NCI-H526 treated with DMSO at 0.1 percent for 48 hours (cell line): ENCODE measurements at places on chromosomes 7 and 10.

DNA sequence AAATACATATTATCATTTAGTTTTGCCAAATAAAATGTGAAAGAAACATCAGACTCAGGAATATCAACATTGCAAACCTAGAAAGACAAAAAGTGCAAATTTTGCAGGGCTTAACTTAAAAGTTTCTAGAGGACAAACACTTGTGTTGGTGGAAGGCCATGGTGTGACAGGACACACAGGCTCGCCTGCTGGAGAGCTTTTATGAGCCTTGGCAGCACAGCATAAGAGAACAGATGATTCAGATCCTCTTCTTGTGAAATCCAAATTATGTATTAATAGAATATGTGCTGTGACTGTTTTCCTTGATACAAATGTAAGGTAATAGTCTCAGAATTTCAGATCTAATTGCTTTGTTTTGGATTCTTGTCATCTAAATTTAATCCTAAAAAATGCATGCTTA is 72.9 kb upstream of the ABCB5 start:
- no peak for DNase-seq

DNA sequence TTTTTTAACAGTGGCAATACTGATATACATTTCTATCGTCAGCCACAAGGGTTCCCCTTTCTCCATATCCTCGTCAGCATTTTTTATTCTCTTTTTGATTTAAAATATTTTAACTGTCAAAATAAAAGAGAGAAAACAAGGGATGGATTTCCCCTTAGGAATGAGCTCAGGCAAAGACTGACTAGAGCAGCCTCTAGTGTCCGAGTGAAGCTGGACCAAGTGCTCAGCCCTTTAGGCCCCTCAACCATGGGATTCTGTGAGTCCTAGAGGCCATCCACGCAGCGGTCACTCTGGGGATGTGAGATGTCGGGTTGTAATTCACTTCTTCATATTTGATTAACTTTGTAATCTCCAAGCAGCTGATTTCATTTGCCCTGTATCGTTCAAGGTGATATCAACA is 137.4 kb upstream of the RNF32 start:
- DNase-seq = no peak

GRCh38 chr10:128697437-128697836 is 571.2 kb upstream of the MKI67 start:
- DNase-seq = no peak

- DNase-seq = no peak
These were observed 100.5 kb downstream of the GLRX3 start for GRCh38 chr10:130236711-130237110.

- DNase-seq = no peak
These were observed 81.7 kb downstream of the RNF216 start for GRCh38 chr7:5699467-5700384.

DNA sequence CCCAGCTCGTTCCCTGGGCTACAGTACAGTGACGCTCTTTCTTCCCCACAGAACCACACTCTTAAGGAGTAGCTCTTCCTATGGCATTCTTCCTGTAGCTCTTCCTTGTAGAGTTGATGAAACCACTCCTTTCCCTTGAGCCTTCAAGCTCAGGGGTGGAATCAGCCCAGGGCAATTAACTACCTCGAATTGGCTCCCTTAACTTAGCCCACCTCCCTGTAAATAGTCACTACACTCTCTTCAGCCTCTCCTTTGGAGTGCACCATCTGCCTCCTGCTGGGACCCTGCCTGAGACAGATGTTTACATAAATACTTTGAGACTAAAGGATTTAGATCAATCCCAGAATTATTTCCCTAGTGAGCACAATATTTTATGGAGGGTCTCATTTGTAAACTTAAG is 537.8 kb upstream of the AUTS2 start:
- DNase-seq = no peak

- no peak for DNase-seq
These were observed 22.0 kb upstream of the ELFN1 start for GRCh38 chr7:1647961-1648672.

GRCh38 chr10:101778781-101779543 is 3.0 kb upstream of the FGF8 start:
- DNase-seq = peak; percentile 37

- no peak for DNase-seq
These were observed 57.5 kb downstream of the LCOR start for GRCh38 chr10:96889415-96890171.

- no peak for DNase-seq
These were observed 420.5 kb upstream of the FOXK1 start for GRCh38 chr7:4261601-4261960.

DNA sequence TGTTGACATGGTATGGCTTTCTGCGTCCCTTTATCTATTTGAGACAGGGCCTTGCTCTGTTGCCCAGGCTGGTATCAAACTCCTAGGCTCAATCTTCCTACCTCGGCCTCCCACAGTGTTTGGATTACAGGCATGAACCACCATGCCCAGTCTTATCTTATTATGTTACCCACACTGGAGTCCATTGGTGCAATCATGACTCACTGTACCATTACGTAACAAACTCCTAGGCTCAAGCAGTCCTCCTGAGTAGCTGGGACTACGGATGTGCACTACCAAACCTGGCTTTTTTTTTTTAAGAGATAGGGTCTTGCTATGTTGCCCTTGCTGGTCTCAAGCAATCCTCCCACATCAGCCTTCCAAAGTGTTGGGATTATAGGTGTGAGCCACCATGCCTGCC is 66.7 kb downstream of the CCDC3 start:
- no peak for DNase-seq

DNA sequence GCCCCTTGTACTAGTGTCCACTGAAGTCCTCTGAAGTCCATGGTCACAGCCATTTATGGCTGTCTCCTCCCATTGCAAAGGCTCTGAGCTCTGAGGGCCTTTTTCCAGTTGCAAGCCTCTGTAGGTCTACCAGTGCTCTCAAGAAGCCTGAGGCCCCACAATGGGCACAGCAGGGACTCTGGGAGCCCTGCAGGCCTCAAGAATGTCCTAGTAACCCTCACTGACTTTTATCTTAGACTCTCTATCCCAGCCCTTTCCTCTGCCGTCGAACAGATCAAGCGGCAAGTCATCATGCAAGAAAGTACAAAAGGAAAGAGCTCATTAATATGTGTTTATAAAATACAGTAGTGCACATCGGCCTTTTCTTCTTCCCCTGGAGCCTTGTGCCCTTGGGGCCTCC is 23.4 kb downstream of the VWA2 start:
- no peak for DNase-seq

DNA sequence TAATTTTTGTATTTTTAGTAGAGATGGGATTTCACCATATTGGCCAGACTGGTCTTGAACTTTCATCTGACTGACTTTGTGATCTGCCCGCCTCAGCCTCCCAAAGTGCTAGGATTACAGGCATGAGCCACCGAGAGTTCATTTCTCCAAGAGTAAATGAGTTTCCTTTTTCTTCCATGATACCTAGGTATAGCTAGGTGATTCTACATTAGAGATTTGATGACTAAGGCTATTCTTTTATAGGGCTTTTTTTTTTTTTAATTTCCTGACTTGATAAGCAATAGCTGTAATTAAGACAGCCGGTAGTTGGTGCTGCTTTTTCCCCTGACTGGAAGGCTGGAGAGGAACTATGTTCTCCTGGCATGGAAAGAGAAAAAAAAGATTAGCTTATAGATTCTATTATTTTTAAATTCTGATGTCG is 3.3 kb downstream of the PTPN12 start:
- no peak for DNase-seq

DNA sequence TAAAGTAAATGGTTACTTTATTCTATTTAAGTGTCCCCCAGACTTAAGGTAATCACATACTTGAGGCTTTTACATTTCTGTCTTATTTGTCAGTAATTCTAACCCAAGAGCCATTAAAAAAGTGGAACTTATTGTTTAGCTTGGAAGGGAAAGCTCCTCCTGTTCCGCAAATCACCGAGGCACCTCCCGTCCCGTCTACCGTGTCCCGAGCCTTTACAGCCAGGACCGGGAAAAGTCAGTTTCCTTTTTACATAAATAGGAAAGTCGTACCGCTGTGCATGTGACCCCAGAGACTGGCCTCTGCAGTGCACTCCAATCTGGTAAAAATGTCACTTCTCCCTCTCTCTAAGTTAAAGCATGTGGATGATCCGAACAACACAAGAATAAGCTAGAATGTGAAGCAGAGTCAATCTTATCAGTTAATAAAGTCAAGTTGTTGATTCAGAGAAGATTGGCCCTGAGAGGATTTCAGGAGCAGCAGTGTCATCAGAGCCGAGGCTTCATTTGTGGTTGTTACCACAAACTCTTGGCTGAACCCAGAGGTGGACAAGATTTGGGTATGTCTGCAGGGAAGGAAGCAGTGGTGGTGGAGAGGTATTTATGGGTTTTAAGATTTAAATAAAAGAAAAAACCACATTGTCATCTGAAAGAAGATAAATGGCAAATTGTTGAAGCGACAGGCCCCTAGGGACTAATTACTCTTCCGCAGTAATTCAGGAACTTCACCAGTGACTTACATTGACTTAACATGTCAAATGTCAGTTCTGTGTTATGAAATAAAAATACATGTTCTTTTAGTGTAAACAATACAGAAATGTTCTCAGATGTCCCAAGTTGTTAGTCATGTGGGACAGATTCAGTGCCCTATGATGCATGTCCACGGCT is 316.6 kb upstream of the ZNF32 start:
- no peak for DNase-seq

DNA sequence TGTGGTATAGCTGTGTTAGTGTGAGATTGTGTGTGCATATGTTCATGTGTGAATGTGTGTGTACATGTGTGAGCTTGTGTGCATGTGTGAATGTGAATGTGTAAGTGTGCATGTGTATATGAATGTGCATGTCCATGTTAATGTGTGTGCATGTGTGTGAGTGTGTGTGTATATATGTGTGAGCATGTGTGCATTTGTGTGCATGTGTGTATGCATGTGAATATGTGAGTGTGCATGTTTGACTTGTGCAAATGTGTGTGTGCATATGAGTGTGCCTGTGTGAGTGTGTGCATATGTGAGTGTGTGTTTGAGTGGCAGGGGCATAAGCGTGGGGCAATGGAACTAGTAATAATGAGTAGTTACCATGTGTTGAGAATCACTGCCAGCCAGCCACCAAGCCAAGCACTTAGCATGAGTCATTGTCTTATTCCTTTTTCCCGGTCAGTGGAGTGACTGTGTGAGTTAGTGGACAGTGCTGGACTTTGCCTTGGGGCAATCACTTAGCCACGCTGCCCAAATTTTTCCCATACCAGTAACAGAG is 46.3 kb upstream of the SHH start:
- DNase-seq = no peak

- DNase-seq = no peak
These were observed 201.4 kb downstream of the HECW1 start for GRCh38 chr7:43313628-43314378.

- peak; percentile 5 for DNase-seq
These were observed 578.6 kb upstream of the FOXK1 start for GRCh38 chr7:4103352-4104091.

DNA sequence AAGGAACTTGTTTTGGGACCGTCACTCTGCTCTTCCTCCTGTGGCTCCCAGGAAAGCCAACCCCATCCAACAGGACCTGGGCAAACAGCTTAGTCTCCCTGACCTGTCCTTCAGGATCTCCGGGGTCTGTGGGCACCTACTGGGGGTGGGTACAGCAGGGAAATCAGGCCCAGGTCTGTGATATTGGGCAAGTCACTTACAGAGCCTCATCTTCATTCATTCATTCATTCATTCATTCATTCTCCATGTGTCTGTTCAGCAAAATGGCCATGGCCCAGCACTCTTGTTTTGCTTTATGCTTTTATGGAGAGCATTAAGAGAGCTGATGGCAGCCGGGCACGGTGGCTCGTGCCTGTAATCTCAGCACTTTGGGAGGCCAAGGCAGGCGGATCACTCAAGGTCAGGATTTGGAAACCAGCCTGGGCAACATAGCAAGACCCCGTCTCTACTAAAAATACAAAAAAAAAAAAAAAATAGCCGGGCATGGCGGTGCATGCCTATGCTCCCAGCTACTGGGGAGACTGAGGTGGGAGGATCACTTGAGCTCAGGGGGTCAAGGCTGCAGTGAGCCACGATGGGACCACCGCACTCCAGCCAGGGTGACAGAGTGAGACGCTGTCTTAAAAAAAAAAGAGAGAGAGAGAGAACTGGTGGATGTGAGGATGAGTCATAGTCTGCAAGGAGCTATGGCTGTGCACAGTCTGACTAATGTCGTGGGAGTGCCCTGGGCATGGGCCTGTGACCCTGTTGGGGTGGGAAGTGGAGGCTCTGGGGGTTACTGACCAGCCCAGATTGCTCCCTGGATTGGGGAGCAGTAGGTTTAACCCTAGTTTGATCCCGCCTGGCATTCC is 54.3 kb downstream of the CLIP2 start:
- DNase-seq = no peak

DNA sequence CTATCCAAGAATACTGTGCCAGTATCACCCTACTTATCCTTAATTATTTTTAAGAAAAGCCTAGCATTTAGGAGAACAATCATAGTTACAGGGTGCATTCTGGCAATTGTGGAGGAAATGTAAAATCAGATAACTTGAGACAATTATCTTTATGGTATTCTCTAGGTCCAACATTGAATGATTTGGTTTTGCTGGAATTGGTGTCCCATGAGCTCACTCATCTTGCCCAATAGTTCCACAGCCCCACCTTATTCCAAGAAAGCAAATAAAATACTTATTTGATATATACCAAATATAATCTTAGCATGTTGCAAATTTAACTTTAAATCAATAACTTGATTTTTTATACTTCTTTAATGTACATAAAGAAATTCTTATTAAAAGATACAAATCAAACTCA is 65.3 kb downstream of the DGKB start:
- DNase-seq = no peak

GRCh38 chr7:26639111-26639510 is 225.3 kb downstream of the SKAP2 start:
- DNase-seq = no peak

DNA sequence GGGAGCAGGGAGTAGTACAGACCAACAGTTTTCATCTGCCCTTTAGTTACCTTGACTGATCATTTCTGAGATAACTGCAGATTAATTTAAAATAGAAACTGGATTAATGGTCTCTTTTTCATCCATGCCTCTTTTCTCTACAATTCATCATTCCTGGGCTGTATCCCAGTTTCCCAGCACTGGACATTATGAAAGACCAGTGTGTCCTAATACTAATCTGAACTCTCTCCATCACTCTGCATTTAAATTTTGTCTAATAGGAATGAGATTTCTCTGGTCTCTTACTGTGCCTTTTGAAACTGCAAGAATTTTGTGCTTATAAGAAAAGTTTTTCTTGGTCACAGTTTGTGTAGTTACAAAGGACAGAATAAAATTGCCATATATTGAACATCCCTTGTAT is 12.7 kb downstream of the PLEKHA8 start:
- no peak for DNase-seq

DNA sequence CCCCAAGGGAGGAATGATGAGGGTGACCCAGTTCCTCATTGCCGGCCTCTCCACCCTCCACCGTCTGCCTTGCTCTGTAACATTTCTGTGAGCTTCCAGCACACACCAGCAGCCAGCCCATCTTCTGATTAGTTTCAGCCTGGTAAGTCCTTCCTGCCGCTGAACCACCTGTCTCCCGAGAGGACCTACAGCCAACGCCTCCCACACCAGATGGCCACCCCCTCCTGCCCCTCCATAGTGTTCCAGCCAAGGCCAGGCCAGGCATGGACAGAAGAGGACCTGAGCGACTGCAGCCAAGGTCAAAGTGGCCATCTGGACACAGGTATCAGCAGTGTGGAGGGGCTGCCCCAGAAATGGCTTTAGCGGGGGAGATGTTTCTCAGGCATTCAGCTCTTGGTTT is 170.7 kb upstream of the CTBP2 start:
- DNase-seq = no peak
